Caudate nucleus (tissue), 63 donors: ENCODE measurements at places on chromosomes 5 and 9.

DNA sequence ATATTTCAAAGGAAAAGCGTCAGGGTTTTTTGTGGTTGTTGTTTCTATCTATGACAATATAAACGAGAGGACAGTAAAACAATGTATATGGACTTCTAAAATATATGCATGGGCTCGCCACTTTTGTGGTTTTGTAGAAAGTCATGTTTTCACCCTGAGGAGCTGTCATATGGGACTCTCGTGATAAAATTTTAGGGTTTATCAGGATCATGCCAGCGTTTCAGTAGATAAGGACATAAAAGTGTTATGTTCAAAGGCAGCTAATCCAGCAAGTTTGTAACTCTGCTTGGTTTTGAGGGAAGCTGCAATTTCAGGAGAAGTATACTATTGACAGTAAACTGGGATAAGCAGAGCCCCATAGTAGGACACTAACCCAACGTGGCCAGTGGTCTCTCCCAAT lies 120.3 kb downstream of the CDC42SE2 start:
- DNase-seq: no peak

DNA sequence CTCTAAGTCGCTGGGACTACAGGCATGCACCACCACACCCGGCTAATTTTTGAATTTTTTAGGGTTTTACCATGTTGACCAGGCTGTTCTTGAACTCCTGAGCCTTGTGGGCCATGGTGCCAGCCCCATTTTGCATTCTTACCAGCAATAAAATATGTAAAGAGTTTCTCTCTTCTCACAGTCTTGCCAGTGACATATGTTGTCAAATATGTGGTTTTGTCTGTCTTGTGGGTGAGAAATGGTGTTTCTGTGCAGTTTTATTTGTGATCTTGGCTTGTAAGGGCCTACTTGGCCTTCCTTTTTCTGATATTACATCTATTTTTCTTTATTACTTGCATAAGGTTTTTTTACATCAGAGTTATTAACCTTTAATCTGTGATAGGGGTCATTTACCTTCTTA lies 47.1 kb downstream of the SPIN1 start:
- no peak for DNase-seq

DNA sequence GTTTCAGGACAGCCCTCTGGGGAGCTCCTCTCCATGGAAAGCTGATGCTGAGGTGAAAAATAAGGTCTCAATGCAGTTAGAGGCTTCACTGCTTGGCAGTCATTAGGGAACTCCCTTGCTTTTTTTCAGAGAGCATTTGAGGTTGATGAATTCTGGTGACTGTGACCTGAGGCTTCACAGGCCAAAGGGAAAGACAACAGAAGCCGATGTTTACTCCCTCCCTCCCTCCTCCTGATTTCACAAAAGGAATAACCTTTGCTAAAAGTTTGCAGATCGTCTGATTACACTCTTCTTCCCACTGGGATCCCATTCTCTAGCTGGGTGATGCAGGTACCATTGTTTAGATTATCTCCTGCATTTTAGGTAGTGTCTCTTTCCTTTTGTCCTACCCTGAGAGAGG lies 329.4 kb downstream of the KIF4B start:
- no peak for DNase-seq

DNA sequence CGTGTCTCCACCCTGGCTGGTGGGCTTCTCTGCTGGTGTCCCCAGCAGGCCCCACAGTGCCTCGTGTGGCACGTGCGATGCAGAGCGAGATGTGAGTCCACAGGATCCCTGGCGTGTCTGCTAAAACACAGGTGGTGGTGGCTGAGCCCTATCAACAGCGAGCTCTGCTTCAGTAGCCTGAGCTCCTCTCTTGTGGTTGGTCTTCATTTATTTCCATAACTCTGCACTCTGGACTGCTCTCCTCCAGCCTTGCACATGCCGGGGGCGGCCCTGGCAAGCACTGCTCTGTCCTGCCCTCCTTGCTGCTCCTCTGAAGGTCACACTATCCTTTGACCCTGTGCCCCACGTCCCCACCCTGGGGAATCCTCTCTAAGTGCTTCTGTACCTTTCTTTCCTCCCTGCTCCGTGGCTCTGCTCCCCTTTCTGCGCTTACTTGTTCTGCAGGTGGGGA lies 59.2 kb downstream of the NSUN2 start:
- DNase-seq: no peak

GRCh38 chr5:160702934-160703333 lies 149.1 kb downstream of the ATP10B start:
- DNase-seq: no peak

- no peak for DNase-seq
Measured at GRCh38 chr5:171419688-171420430, 412 bp downstream of the FGF18 start.

- no peak for DNase-seq
Measured at GRCh38 chr9:123338710-123339665, 17.0 kb upstream of the CRB2 start.

DNA sequence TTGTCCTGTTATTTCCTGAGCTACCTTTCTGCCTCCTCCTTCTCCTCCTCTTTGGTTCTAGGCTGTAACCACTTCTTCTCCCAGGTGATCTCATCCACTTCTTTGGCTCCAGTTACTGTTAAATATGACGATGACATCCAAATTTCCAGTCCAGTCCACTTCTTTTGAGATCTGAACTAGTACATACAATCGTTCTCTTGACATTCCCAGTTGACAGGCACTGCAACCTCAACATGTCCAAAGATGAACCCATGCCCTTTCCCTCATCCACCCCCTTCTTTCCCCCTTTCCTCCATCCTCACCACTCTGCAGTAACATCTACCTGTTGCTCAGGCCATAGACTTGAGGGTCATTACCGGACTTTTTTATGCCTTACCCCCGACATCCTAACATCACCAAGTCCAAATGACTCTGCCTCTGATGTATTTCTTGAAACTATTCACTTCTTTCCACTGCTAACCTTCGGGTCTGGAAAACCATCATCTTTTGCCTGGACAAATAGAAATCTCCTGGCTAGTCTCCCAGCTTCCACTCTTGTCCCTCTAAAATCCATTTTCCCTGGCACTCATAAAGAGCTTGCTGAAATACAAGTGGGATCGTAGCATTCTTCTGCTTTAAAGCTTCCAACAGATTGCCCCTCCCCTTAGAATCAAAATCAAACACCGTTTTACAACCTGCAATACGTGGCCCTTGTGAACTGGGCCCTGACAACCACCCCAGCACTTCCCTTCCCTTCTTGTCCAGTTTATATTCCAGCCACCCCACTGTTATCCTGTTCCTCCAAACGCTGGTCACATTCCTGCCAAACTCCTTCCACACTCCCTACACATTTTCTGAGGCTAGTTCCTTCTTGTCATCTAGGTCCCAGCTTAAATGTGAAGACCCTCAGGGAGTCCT lies 31.5 kb downstream of the KLF9 start:
- DNase-seq: no peak

DNA sequence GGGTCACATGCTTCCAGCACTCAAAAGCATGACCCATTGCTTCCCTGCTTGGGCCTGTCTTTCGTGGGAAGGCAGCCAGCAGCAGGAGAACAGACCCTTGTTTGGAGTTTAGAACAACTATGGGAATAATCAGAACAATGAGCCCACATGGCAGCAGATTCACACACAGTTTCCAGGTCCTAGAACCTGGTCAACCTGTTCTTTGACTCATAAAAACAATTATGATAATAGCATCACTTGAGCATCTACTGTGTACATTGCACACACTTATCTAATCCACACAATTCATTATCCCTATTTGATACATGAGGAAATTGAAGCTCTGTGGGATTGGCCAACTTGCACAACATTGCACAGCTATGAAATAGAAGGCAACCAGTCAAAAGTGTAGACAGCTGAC lies 41.7 kb downstream of the KLF4 start:
- DNase-seq: no peak

GRCh38 chr9:37382982-37383357 lies 39.5 kb upstream of the GRHPR start:
- no peak for DNase-seq

GRCh38 chr5:59607138-59607765 lies 286.3 kb downstream of the PDE4D start:
- no peak for DNase-seq

DNA sequence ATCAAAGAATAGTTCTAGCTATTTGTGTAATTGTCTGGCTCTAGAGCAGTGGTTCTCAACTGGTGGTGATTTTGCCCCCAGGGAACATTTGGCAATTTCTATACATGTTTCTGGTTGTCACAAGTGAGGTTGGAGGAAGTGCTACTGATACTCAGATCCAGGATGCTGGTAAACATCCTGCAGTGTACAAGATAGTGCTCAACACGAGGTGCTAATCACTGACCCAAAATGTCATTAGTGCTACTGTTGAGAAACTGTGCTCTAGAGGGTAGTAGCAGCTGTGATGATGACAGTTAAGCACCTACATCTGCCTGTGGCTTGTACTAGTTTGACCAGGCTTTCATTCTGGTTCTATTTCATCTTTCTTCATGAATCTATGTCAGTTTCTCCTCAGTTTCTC lies 22.1 kb downstream of the LRRC19 start:
- no peak for DNase-seq

- no peak for DNase-seq
Measured at GRCh38 chr5:42940853-42941252, 99.3 kb downstream of the ANXA2R start.

DNA sequence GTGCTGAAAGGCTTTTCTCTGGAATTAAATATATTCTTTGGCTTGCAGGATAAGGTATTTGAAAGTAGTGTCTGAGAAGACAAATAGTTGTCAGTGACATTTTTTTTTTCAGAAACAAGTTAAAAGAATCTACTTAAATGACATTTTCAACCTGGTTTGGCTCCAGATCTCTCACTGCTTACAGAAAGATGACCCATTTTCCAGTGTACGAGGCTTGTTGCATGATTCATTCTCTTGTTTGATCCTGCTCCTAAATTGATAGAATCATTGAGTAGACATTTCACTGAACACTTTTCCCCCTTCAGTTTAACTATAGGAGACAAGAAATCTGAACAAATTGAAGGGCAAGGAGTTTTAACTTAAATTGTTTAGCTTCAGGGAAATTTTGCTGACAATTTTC lies 546.1 kb downstream of the ZNF608 start:
- DNase-seq: no peak
